ENCODE measurements at places on chromosomes 5 and 9.

DNA sequence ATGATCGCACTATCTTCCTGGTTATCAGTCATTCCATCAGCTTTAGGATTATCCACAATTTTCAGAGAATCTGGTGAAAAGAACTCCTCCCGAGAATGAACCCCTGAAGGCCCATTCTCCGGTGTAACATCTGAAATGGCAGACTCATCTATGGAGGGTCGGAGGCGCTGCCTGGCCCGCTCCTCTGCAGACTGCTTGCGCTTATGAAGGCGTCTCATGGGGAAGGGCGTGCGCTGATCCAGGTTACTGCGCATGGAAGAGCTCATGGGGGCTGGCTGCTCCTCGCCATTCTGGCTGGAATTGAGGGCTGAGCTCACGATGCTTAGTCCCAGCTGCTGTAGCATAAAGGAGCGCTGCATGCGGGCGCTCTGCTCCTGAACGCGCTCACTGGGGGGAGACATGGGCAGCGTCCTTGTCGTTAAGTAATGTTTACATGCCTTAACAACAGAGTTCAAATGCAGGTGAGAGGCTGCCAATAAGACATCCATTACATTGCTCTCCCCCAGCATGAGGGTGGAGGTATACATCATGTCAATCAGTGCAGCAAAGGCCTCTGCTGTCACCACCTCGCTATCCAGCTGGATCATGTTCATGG lies 19.4 kb downstream of the GRHPR start:
- no peak for DNase-seq

- no peak for DNase-seq
Observed at GRCh38 chr5:33048315-33048714, 337.2 kb downstream of the NPR3 start.

GRCh38 chr5:150751096-150751891 lies 7.5 kb downstream of the DCTN4 start:
- no peak for DNase-seq

DNA sequence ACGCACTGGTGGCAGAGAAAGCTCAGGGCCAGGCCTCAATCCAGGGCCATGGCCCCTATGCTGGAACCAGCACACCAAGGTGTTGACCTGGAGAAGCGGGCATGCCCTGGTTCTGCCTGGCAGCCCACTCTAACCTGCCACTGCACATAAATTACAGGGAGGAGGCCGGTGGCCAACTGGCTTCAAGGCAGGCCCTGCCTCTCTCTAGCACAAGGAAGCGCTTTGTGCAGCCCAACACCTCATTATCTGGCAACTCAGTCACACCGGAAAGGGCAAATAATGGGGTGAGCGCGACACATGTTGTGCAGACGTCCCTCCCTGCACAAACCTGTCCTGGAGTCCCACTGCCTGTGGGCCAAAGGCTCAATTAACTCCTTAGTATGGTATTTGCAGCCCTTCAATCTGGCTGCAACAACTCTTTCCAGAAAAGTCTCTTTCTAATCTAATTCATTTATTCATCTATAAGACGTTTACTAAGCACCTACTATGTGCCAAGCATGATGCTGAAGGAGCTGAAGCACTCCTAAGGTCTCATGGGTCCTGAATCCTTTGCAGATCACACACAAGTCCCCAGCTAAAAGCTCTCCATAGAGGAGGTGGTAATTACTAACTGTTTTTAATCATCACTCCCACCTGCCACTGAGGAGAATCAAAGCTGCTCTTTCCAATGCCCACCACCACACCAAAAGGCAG lies 24.9 kb downstream of the SHB start:
- no peak for DNase-seq

GRCh38 chr5:81936750-81937149 lies 35.1 kb upstream of the ATG10 start:
- DNase-seq: no peak

DNA sequence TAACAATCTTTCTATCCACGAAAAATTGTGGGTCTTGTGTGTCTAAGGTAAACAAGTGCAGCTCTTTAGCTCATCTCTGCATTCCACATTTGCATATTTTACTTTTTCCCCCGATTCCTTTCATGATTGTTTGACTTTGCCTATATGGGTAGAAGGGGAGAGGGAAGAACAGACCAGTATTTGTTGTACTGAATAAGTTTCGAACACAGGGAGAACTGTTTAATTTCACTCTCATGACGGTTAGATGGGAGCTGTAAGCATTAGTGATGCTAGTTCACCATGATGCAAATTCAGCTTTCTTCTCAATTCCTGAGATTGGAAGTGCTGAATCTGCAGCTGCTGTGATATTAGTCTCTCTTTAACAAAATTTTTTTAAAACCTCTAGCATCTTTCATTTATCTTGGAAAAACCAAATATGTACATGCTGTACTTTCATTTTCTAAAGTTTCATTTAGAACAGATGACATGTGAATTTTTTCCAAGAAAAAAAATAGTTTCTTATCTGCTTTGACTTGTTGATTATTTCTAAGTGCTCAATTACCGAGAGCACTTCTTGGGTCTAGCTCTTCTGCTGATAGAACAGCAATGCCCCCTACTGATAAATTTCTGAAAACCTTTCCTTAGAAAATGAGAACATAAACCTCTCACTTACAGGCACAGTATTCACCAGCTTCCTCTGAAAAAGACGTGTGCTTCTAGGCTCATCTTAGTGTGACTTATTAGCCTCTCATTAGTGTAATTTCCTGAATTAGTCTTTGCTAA lies 149.5 kb downstream of the BAAT start:
- DNase-seq: no peak

DNA sequence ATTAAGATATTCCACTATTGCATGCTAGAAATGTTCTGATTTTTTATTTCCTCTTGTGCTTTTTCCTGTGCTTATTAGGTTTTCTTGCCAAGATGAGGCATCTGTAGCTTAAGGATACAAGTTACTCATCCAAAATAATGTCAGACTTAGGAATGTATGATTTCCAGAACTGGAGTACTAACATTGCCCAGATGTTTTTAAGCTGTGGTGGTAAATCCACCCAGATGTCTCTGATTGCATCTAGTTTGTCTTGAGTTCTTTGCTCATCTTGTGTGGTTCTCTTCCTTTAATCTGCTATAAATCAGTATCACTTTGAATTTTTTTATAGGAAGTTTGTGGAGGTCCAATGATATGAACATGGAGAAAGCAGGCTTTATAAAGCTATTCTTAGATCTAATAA lies 337.5 kb upstream of the ZNF608 start:
- DNase-seq: no peak

DNA sequence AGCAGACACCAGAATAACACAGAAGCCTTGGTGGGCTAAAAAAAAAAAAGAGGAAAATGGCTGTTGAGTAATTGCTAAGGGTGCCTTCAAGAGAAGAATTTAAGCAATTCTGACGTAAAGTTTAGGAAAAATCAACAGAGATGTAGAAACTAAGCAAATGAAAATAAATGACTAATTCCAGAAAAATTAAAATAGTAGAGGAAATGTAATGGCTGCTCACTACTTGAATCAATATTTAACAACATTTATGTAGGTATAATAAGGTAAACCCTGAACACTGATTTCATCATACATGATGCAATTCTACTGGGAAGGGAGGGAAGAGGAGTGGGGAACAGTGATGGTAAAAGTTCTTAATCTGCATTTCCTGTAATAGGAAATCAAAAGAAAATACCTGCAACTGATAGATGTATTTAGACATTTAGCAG lies 41.4 kb downstream of the PUM3 start:
- no peak for DNase-seq

DNA sequence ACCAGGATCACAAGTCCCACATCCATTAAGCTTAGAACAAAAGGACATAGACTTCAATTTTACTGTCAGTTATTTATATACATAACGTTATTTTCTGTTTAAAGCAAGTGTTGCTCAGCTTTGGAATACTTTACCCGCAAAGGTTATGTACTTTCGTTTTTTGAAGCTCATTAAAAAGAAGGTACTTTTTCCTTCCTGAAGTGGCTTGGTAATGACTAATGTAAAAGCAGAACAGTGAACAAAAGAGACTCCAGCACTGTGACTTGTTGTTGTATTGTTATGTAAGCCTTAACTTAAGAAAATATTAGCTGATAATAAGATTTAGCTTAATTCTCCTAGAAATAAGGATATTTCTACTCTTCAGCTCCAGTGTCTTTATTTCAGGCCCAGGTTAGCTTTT lies 97.3 kb upstream of the SLCO6A1 start:
- no peak for DNase-seq

GRCh38 chr5:14322437-14323187 lies 179.5 kb downstream of the TRIO start:
- no peak for DNase-seq

DNA sequence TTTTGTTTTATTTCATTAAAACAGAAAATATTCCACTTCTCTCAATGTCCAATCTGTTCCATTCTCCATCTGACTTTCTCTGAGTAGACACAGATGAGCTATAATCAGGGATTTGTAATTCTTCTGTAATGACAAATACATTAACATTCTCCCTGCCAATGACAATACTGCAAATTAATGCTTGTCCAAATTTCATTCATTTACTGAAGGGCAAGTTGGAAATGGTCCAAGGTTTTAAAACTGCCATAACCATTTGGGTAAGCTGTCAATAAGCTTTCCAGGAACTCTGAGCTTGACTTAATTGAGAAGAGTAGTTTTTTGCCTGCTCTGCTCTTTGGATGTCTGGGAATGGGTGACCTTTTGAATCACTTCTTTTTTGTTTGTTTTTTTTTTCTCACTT lies 253.5 kb downstream of the DMRTA1 start:
- DNase-seq: no peak

GRCh38 chr5:14028938-14029584 lies 84.6 kb upstream of the DNAH5 start:
- no peak for DNase-seq

GRCh38 chr5:12920527-12920926 lies 1016.3 kb upstream of the CTNND2 start:
- no peak for DNase-seq

DNA sequence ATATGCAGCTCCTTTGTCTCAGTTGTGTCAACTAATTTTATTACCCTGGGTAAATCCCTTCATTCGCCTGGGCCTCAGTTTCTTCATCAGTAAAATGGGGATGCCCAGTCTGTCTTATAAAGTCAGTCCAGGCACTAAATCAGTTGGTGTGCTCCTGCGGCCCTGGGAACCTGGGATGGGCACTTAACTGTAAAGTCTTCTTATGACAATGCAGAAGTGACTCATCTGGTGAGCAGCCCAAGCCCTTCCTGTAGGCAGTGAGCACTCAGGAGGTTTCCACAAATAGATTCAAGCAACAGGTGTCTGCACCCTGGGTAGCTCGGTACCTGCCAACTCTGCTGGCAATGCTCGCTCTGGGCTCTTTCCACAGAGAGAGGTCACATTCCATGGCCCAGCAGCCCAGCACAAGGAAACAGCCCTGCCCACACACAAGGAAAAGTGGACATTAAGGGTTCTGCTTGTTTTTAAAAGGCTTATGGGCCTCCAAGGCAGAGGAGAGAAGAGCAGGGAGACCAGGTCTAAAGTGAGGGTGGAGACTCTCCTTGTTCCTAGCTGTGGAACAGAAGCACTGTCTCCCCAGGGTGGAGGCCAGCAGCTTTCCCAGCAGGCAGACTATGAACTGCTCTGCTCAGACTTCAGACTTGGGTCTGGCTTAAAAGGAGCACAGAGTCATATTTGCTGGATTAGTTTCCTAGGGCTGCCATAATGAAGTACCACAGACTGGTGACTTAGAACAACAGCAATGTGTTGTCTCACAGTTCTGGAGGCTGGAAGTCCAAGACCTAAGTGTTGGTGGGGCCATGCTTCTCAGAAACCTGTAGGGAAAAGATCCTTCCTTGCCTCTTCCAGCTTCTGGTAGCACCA lies 89.7 kb upstream of the ADRA1B start:
- no peak for DNase-seq

GRCh38 chr5:178551059-178551458 lies 39.1 kb downstream of the COL23A1 start:
- no peak for DNase-seq

DNA sequence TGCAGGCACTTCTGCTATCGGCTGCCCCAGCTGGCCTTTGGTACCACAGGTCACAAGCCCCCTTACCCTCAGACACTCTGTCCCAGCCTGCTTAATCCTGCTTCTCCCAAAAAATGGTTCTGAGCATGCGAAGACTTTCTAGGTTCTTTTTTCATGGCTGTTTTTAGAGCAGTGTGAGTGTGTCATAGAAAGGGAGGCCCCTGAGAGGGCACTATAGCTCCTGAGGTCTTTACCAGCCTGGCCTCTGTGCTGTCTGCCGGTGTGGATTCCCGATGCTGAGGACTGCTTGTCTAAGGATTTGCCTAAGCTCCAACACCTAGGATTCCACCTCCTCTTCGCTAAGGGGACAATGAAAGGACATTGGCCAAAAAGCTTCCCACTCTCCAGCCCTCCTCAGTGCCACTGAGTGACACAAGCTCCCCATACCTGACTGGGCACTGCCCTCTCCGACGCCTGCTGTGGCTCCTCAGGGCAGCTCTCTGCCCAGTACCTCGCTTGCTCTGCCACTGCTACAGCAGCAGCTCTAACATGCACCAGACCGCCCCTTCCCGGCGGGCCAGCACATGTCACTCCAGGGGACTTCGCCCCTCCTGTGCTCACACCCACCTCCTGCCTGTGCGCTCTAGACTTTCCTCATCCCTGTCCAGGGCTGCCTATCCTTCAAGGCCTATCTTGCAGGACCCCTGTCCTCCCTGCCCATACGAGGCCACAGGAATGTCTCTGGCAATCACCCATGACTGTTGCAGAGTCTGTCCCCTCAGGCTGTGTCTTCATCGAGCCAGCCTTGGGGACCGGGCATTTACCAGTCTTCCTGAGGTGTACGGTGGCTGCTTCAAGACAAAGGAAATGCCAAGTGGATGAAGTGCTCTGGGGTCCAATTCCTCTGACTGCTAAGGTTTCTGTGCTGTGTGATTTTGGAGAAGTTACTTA lies 21.0 kb downstream of the MACROH2A1 start:
- DNase-seq: no peak

GRCh38 chr5:62779010-62779422 lies 200.4 kb downstream of the LRRC70 start:
- DNase-seq: no peak

DNA sequence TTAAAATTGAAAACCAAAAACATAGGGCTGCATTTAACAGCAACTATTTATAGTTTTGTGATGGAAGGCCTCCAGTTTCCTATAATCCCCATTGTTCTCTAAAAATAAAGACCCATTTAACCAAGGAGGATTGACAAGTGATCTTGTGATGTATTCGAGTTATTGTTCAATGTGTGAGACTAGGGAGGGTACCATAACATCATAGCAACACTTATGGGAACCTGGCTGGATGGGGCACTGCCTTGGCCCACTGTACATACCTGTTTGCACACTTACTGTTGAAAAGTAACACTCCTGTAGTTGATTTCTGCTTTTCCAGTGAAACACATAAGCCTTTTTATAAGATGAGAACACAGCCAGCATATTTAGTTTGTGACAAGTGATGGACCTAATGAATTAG lies 32.3 kb downstream of the MACIR start:
- DNase-seq: no peak

- DNase-seq: no peak
Observed at GRCh38 chr5:73157414-73158303, 15.3 kb upstream of the TMEM174 start.

DNA sequence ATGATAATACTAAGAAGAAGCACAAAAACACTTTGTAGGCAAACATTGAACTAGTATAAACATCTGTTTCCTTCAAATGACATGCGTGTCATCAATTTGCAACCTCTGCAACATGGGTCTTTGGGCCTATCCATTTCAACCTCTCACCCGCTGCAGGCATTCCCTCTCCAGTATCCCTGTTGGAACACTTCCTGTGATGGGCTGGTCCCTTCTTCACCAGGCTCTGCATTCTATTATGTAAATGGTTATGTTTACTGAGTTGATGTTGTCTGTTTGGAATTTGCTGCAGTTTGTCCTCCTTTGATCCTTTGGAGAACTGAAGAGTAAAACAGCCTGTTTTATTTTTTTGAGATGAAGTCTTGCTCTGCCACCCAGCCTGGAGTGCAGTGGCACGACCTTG lies 16.6 kb upstream of the TBC1D2 start:
- no peak for DNase-seq
